ENCODE measurements at places on chromosomes 7 and 10. TPM values are rescaled to one million over a fixed set of nuclear protein-coding genes. Genes with fewer than 3 reads are reported as not detected.

ZSCAN25 gene
- polyA plus RNA-seq, result 10.3 TPM

ASB10 gene
- polyA plus RNA-seq, result not detected

ITGB8 gene
- polyA plus RNA-seq, result 10.9 TPM

TMEM176B gene
- polyA plus RNA-seq, result not detected

ASB15 gene
- not detected for polyA plus RNA-seq

IRF5 gene
- polyA plus RNA-seq, result 0.78 TPM
